H4 (cell line): ENCODE measurements at places on chromosomes 6 and 20. TPM values are rescaled to one million over a fixed set of nuclear protein-coding genes. Genes with fewer than 3 reads are reported as not detected.

- DNase-seq = no peak
Observed at GRCh38 chr6:41726876-41727275, 8.5 kb downstream of the TFEB start.

- peak; percentile 87 for DNase-seq
Observed at GRCh38 chr20:29079769-29080690, 2177.4 kb upstream of the DEFB115 start.

DNA sequence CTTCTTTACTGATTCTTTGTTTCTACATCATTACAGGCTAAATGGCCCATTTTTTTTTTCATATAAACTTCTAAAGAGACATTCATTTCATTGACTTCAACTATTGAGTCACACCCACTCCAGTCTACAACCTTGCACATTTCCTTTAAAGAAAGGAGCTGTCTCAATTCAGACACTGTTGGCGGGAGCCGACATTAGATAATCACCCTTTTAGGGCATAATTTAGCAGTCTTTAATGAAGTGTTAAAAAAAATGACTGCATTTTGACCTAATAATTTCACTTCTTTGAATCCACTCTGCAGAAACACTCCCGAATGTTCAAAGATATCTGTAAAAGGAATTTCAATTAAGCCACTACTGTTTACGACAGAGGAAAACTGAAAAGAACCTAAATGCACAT, 1.5 kb downstream of the EPM2A start:
- no peak for DNase-seq

DNA sequence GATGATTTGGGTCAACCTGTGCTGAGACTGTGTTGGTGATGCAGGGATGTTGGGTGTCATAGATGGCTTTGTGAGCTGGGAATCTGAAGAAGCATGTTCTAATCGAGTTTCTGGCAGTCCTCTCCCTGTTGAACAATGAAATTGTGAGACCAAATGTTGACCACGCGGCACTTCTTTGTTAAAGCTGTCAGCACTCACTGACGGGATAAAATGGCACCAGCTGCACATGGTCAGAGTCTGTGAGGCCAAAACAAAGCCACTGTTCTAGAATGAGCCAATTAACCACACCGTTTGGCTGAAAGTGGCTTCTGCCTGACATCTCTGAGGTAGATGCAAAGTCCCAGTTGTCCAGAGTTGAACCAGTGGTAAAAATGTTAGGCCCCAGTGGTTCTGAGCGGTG, 562.2 kb downstream of the KIF16B start:
- DNase-seq = no peak

GRCh38 chr6:20402342-20403069, 827 bp downstream of the E2F3 start:
- peak; percentile 62 for DNase-seq

GRCh38 chr6:78942446-78942845, 75.1 kb downstream of the IRAK1BP1 start:
- no peak for DNase-seq

The OR2B6 gene
- total RNA-seq = not detected in 2 replicates

GRCh38 chr6:160439751-160440150, 91.6 kb downstream of the SLC22A3 start:
- no peak for DNase-seq

DNA sequence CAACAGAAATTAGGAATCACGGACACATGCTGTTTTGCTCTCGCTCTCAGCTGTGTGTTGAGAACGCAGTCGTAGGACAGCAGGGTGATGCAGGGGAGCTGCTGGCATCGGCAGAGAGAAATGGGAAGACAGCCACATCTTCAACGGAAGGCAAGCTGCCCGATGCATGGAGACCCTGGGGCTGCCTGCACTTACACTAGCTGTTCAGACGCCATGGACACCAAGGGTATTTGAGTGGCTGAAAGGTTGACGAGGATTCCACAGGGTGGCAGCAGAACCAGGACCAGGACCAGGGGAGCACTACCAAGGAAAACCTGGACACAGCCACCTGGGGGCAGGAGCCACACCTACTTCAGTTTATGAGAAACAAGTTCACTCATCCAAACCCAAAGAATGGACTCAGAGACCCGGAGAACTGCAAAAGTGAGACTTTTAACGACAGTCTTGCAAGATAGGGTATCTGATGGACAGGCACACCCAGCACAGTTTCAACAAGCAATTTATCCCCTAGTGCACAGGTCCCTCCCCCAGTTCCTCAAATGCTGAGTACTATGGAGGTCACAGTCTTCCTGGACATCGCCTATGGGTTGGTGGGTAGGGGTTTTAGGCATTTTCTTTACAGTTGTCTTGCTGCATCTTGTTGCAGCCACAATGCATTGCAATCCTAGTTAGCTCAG, 56.3 kb upstream of the ENTPD6 start:
- no peak for DNase-seq

DNA sequence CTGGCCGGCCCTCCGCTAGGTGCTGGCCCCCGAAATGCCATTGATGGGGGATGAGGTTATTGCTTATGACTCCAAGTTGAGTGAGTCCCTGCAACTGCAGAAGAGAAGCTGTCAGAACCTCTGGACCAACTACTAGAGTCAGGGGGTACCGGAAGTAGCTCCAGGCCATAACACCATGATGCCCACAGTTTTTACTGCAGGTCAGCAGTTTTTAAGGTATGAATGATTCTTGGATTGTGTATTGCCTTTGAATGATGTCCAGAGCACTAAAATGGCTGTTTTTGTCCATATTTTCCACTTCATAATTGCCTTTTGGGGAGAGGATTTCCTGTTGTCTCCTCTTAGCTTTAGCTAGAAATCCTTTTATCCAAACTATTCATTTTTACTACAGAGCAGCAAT, 148.4 kb downstream of the PDE10A start:
- no peak for DNase-seq

- no peak for DNase-seq
Observed at GRCh38 chr20:57000441-57000968, 265.9 kb downstream of the BMP7 start.

The GFOD1 gene
- 0.82 and 0.87 TPM in 2 replicates for total RNA-seq

DNA sequence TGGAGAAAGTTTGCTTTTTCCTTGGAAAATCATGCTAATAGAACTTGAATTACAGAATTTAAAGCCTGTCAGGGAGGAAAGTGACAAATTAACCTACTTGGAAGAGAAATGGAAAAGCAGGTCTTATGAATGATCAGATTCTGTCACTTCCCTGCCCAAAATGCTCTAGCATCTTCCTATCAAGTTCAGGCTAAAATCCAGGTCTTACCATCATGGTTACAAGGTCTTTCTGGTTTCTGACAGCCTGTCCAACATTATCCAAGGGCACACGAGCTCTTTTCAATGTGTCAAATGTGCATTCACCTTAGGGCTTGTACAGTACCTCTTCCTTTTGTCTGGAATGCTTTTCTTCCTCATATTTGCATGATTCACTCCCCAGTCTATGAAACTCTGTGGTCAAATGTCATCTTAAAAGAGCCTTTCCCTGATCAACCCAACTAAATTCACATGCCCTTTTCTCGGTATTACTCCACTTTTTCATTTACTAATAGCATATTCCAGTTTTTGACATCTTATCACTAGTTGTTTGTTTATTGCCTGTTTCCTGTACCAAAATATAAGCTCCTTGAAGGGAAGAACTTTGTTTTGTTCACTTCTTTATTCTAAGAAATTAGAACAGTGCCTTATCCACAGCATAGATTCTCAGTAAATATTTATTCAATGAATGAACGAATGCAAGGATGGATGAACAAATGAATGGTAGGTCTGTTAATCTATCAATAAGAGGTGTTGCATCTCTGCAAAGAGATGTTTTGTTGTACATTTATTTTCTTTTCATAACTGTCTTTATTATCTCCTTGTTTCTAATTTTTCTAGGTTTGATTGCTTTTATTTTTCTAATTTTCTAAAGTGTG, 139.5 kb downstream of the BCAS1 start:
- no peak for DNase-seq

The HLA-DOB gene
- total RNA-seq = not detected in 2 replicates

The MRAP2 gene
- not detected in 2 replicates for total RNA-seq

The ADRM1 gene
- 180 and 203 TPM in 2 replicates for total RNA-seq

The PCMT1 gene
- 70.5 and 70.7 TPM in 2 replicates for total RNA-seq
